ENCODE measurements at places on chromosomes 12 and 14. TPM values are rescaled to one million over a fixed set of nuclear protein-coding genes. Genes with fewer than 3 reads are reported as not detected.

RAPGEF3 gene
- 4.1 TPM for total RNA-seq

DNA sequence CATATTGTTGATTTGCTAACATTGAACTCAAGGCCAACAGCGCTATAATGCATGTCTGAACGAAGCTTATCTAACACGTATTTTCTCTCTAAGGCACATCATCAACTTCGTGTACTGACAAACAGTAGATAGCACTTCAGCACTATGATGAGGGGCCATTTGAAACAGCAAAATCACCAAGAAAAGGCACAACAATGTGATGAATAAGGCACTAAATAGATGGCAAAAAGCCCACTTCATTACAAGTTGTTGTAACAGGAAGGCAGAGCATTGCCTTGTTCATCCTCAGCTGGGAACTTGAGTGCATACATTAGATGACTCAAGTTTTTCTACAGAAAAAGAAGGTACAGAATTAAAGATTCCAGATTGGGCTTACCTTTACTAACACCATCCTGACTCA lies 75.2 kb downstream of the LIN7A start:
- DNase-seq = peak; percentile 7

DNA sequence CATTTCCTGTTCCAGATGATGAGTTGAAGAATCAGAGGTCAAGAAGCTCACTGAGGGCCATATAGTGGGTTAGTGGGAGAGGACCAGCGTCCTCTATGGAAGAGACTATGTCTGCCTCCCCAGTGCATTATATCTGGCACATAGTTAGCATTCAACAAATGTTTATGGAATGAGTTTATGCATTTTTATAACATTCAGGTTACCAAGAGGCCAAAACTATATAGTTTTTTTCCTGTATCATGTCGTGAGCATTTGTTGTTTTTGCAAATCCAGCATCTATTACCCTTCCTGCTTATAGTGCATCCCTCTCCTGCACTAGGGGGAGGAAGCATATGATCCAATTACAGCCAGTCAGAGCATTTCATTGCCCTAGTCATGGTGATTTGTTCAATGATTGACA lies 60.6 kb downstream of the SUDS3 start:
- peak; percentile 47 for DNase-seq

PRMT5 gene
- 127 TPM for total RNA-seq

PHETA1 gene
- 4.2 TPM for total RNA-seq

- DNase-seq = no peak
Observed at GRCh38 chr12:57775044-57775443, 2.6 kb downstream of the EEF1AKMT3 start.

RNU4-1 gene
- not detected for total RNA-seq

DNA sequence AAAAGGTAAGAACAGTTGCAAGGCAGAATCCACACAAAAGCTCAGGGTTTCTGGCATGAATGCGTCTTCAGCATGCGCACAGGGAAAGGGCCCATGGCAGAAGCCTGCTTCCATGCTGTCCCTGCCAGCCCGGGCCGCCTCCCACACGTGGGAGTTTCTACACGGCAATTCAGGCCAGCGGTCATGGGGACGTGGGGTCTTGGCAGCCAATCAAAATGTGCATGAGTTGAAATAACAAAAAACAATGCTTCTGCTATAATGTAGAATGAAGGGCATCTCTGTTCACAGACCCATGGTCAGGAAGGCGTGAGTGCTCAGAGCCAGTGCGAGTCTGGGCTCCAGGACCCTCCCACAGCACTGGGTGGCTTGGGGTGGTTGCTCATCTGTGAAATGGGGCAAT lies 28.6 kb downstream of the AMN start:
- no peak for DNase-seq

GRCh38 chr14:77355811-77356210 lies 21.1 kb downstream of the TMED8 start:
- peak; percentile 24 for DNase-seq

- no peak for DNase-seq
Observed at GRCh38 chr12:42444192-42444943, 118.4 kb downstream of the PPHLN1 start.

DNA sequence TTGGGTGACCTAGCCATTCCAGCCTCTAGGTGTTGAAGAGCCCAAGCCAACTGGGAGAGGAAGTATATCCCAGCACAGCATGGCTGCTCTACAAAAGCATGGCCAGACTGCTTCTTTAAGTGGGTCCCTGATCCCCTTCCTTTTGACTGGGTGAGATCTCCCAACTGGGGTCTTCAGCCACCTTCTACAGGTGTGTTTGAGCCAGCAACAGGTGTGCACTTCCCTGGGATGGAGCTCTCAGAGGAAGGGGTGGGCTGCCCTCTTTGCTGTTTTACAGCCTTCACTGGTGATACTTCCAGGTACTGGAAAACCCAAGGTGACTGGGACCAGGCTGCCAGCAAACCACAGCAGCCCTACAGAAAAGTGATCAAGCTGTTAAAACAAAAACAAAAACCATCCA lies 14.2 kb upstream of the GNS start:
- DNase-seq = no peak

GRCh38 chr14:101499513-101499912 lies 61.8 kb upstream of the DIO3 start:
- DNase-seq = no peak

Measured in HT1080 (cell line).